ENCODE measurements at places on chromosomes 11 and 22.
A peak's percentile ranks its signal among the peaks of the same experiment; 100 is the strongest.

DNA sequence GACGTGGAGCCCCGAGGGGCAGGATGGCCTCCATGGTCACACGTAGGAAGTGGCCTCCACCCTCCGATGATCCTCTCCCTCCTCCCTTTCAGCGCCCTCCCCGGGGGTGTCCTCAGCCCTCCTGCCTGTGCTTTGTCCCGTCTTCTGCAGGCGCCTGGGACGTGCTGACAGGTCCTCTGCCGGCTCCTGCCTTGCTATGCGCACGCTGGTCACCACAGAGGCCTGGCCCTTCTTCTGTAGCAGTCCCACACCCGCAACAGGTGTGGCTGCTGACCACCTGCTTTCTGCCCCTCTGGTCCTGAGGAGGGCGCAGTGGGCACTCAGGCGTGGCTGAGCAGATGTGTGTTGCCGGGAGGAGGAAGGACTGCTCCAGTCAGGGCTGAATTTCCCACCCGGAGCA lies 27.7 kb upstream of the PPP6R3 start:
- DNase-seq = no peak

DNA sequence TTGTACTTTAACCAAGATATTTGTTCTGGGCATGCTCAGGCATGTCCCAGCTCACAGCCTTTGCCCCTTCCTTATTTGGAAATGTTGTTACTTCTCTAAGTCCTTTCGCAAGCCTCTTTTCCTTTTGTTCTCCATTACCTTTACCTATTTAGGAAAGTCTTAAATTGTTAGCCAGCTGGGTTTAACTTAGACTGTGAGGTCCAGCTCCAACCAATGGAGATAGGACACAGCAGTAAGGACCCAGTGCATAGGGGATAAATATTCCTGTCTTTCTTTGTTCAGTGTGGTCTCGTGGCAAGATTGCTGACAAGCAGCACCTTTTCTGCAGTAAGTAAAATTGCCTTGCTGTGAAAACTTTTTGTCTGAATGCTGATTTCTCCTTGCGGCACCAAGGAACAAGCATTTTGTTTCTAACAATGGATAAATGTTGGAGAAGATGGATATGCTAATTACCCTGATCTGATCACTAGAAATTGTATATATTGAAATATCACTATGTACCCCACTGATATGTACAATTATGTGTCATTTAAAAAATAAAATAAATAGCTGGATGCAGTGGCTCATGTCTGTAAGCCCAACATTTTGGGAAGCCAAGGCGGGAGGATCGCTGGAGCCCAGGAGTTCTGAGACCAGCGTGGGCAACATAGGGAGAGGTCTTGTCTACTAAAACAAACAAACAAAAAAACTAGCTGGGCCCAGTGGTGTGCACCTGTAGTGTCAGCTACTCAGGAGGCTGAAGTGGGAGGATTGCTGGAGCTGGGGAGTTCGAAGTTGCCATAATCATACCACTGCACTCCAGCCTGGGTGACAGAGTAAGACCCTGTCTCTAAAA lies 31.9 kb upstream of the FTH1 start:
- no peak for DNase-seq

DNA sequence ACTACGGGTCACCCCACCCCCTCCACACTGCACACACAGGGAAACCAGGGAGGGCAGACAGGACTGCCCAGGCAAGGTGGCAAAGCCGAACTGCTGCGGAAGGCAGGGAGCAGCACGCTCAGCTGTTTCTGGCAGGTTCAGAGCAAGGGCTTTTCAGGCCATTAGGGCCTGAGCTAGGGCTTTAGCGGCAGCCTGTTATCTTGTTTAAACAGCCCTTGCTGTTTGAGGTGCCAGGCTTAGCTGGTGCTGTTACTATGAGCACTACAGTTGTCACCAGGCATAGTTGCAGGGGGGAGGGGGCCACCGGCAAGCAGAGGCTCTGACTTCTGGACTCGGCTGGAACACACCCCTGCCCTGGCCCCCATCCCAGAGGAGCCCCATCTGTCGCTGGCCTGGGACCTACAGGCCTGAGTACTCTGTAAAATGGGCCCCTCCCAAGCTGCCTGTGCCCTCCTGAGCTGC lies 34.9 kb downstream of the RSPH14 start:
- DNase-seq = no peak

- no peak for DNase-seq
Measured at GRCh38 chr11:90803366-90803765, 580.5 kb upstream of the CHORDC1 start.

GRCh38 chr11:9901943-9902342 lies 238.1 kb downstream of the SWAP70 start:
- DNase-seq = no peak

GRCh38 chr11:44997566-44997965 lies 46.9 kb upstream of the TP53I11 start:
- no peak for DNase-seq

DNA sequence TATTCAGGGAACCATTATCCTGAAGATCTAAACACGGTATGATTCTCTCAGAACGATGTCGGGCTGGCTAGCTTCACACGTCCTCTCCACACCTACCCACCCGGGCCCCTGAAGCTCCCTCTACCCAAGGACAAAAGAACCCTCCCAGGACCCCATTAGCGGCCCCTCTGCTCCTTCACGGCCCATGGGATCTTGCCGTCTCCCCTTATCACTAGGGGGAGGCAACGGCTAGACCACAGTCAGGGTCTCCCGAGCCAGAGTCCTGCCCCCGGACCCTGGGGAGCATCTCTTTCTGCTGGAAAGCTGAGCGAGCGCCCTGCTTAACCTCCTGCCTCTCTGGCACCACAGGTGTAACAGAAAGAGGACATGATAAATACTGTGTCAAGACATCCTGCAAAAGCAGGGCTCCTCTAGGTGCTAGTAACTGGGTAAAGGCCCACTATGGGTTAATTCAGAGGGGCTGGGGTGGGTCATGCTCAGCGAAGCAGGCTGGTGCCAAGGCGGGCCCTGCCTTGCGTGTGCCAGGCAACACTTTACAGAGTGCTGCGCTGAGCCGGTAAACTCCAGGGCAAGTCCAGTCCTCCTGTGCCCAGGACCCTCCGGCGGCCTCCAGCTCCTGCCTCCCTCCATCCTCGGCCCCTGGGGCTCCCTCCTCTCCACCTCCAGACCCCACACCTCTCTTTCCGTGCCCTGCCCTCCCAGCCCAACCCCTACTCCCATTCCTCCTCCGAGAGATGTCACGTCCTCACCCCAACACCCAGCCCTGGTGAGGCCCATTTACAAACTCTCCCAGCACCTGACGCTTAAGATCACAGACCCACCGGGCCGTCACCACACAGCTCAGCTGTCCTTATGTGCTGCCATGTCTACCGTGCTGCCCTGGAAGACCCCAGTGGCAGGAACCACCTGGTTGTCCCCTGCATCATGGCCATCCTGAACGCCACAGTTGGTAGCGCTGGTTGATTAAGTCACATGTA lies 3.0 kb downstream of the TOLLIP start:
- no peak for DNase-seq

DNA sequence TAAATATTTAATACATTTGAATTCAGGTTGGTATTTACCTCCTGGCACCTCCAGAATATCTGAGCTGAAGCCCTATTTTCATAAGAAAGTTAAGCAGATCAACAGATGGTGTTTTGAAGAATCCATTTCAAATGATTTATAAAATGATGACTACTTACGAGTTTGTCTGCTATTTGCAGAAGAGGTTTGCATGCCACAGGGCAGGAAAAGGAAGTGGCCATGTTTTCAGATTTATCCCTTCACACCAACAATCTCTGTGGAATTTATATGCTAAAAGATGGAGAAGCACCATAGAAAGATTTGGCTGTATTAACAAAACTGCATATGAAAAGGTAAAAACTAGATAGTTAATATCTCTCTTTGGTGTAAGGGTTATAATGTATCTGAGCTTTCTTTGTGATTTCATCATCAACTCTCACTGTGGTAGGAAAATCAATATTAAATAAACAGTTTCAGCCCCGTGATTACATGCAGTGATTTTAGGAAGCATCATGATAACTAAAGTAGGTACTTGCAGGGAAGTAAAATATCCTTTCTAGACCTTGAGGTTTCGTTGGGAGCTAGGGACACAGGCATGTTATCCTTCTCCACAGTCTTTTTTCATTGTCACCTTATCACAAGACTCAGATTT lies 2.6 kb downstream of the BMAL1 start:
- DNase-seq = no peak

DNA sequence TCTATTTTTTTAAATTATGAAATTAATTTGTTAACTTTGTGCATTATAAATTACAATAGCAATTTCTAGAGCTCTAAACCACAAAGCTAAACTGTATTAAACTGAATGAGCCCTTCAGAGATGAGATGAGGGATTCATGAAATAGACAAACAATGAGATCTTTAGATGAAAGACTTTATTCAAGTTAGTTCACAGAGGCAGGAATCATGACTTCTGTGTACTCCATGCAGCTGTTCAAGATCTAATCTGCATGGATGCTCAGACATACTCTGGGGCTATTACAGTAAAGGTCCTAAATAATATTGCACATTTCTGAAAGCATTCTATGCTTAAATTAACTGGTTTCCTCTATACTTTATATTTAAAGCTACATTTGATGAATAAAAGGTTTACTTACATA lies 122.7 kb downstream of the FCHSD2 start:
- no peak for DNase-seq

- no peak for DNase-seq
Measured at GRCh38 chr11:11449327-11449726, 96.3 kb upstream of the CSNK2A3 start.

- DNase-seq = no peak
Measured at GRCh38 chr11:119026970-119027369, 3.7 kb downstream of the SLC37A4 start.

DNA sequence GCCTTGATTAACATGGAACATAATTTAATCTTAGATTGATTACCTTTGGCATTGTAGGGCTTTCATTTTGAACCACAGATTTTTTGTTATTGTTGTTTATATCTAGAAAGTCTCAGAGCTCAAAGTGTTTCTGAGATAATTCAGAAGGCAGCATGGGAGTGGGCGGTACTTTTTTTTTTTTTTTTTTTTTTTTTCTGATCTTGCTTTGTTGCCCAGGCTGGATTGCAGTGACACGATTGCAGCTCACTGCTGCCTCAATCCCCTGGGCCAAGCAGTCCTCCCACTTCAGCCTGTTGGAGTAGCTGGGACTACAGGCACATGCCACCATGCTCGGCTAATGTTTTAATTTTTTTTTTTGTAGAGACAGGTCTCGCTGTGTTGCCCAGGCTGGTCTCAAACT lies 21.5 kb downstream of the CAT start:
- no peak for DNase-seq

DNA sequence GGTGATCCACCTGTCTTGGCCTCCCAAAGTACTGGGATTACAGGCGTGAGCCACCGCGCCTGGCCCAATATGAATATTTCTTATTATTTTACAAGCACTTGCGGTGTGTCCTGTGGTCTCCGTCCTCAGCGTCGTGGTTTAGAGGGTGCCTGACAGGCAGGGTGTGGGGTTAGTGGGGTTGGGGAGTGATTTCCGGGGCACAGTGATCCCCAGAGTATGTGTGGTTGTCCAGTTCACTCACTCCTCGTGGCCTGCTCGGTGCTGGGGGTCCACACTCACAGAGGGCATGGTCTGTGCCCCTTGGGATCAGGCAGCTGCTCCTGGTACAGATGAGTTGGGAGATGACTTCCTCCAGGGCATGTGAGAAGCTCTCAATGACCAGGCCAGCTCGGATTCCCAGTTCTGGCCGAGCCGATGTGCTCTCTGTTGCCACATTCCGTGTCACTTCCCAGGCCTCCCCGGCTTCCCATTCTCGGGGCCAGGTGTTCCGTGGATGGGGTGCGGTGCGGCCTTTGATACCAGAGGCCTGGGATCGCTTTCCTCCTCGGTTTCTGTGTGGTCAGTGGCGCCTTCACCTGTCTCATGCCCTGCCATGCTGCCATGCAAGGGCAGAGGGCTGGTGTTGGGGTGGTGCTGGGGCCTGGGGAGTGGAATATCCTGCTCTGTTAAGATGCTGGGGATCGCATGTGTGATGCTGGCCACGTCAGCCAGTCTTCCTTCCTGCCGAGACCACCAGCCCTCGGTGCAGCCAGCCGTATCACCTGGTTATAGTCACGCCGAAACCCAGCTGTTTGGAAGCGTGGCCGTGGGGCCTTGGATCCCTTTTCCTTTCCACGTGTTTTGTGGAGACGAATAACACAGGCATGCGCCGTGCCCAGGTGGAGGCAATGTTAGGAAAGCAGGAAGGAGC lies 39.6 kb downstream of the PARVB start:
- DNase-seq = no peak

- DNase-seq = no peak
Measured at GRCh38 chr11:86070142-86071056, 1.5 kb upstream of the PICALM start.

- DNase-seq = no peak
Measured at GRCh38 chr11:100670140-100670539, 16.9 kb upstream of the ARHGAP42 start.

DNA sequence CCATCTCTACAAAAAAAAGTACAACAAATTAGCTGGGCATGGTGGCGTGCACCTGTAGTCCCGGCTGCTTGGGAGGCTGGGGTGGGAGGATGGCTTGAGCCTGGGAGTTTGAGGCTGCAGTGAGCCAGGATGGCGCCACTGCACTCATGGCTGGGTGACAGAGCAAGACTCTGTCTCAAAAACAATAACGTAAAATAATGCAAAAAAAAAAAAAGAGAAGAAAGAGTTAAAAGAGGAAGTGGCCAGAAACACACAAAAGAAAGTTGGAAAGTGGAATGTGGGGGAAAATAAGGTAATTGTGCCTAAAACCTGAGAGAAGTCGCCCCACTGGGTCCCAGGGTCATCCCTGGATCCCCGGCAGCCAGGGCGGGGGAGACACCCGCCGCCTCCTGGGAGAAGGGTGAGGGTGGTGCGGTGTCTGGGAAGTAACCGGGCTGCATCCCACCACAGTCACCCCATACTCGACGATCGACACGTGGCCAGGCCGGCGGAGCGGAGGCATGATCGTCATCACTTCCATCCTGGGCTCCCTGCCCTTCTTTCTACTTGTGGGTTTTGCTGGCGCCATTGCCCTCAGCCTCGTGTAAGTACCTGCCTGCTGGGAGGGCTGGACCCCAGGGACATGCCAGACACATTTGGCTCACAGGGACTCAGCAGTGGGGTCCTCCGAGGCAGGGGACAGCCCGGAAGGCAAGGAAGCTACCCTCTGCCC lies 8.1 kb downstream of the UPK3A start:
- DNase-seq = no peak

- DNase-seq = no peak
Measured at GRCh38 chr11:34308049-34308912, 49.5 kb downstream of the ABTB2 start.

GRCh38 chr11:2212411-2213251 lies 41.0 kb upstream of the TH start:
- DNase-seq = no peak

- DNase-seq = no peak
Measured at GRCh38 chr11:66330931-66331330, 5.3 kb downstream of the RIN1 start.

DNA sequence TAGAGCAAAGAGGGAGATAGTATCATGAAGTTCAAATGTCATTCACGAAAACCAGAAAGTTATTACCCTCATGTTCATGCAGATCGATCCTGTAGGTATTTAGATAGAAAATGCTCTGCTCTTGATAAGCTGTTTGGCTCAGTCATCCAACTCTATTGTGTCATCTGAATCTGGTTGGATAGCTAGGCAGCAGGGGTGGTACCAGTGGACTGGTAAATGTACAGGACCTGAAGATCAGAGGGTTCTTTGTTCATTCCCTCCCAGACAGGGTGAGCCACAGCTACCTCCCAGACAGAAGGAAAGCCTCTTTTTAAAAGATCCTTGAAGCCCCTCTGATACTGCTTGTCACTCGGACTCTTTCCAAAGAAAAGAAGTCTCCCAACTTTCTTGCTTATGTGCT lies 29.8 kb upstream of the DRD2 start:
- DNase-seq = no peak

- DNase-seq = peak; percentile 19
Measured at GRCh38 chr11:30016588-30017363, at the start of gene KCNA4. Gene KCNA4 (minus strand): TSS chr11:30017030. CDS start chr11:30012678, 4,352 bp downstream.

- no peak for DNase-seq
Measured at GRCh38 chr11:95686265-95686664, 103.3 kb downstream of the FAM76B start.

All from NCI-H1105 (cell line).